ENCODE measurements at places on chromosomes 3 and 15.

DNA sequence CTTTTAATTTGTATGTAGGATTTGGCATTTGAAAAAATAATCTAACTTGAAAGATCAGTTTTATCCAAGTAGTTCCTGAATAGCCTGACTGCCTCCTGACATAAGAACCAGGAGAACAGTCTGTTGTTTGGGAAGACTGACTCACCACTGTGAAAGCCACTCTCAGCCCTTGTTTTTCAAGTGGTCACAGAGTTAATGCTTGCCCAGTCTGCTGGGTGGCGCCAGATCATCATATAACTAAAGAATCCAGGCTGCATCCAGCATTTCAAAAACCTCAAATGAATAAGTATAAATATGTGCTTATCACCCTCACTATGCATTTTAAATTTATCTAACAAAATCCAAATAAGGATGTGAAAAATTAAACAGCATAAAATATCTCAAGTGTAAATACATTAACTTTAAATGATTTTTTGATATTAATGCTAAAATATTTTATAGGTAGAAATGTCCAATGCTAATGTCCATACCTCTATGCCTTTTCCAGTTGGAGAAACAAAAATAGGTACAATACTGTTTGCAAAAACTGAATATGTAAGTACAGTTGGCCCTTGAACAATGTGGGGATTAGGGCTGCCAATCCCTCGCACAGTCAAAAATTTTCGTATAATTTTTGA lies 26.9 kb upstream of the ZBBX start:
- DNase-seq: no peak

GRCh38 chr3:100706365-100706764 lies 2.9 kb upstream of the TFG start:
- DNase-seq: no peak

DNA sequence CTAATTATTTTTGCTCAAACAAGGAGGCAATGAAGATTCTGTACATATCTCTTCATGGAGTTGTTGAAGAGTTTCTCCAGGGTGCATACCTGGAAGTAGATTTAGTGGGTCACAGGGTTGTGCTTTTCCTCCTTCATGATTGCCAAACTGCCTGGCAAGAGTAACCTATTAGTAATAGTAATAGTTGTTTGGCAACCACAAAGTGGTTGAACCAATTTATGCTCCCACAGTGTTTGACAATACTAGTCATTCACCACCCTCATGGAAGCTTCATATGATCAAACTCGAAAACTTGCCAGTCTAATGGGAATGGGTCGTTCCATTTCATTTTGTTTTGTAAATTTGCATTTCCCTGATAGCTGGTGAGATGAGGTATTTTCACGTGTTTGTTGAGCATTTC lies 57.8 kb downstream of the TLE3 start:
- no peak for DNase-seq

DNA sequence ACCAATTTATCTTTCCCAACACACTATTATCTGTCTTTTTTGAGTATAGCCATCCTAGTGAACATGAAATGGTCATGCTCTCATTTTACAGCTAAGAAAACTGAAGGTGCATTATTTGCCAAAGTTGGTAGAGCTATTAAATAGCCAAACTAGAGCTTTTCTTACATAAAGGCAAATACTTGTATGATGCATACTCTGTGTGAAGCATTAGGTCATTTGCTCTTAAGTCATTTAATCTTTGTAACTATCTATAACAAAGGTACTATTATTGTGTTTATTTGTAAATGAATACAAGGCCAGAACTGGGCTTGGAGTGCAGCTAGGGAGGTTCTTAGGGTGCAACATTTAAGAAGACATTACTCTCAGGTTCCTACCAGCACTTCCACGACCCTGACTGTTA lies 123.7 kb downstream of the THSD4 start:
- DNase-seq: no peak

DNA sequence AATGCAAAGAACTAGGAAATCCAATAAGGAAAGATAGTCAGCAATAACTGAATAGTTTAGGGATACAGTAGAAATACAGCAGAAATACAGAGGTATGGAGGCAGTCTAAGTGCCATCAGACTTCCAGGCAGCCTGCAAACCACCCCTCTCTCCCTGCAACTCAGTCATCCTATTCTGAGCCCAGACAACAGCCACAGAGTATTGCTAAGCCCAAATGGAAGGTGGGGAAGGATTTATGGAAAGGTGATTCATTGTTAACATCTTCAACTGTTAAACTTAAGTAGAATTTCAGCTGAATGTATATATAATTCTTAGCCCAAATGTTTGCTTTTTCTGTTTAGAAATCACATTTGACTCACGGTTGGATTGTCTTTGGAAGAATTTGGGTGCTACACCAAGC lies 300.4 kb downstream of the RBMS3 start:
- no peak for DNase-seq

- no peak for DNase-seq
Observed at GRCh38 chr15:81280696-81281455, 43.1 kb downstream of the STARD5 start.

DNA sequence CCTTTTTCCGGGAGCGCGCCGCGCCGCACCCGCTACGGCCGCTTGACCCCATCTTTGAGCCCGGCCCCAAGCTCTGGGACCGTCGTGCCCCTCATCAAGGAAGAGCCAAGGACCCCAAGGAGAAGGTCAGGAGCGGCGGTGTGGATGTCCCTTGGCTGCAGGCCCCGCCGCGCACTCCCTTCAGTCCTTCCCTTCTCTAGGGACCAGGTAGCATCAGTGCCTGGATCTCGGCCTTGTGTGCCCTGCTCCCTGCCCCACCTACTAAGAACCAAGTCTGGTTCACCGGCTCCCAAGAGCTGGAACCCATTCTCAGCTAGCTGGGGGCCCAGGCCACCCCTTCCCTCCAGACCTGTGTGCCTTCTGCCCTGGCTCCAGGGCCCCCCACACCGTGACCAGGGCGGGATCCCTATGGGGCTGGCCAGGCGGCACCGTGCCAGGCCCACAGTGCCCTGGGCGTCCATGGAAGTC lies 69.3 kb upstream of the CGNL1 start:
- no peak for DNase-seq

- no peak for DNase-seq
Observed at GRCh38 chr3:169661361-169662131, 2.0 kb downstream of the MECOM start.

DNA sequence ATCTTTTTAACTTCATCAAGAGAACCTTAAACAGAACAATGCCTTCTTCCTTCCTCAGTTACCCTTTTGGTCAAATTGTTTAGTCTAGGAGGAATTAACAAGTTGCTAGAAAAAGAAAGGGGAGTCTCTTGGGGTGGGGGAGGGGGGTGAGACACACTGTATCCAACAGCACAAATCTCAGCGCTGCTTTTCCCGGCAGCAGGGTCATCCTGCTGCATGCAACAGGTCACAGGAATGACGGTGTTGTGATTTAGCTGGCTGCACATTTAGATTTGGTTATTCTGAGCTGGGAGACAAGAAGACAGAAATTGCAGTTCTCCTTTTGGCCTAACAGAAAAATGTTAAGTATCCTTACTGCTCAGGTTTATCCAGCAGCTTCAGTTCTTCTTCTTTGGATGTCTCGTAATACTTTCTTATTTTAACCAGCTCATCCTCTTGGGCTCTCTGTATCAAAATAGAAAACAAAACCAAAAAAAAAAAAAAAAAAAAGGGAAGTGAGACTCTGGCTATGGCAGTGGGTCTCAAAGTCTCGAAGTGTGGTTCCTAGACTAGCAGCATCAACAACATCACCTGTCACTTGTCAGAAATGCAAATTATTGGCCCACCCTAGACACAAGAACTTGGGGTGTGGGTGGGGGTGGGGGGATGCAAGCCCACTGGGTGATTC lies 190.5 kb downstream of the GREM1 start:
- no peak for DNase-seq

DNA sequence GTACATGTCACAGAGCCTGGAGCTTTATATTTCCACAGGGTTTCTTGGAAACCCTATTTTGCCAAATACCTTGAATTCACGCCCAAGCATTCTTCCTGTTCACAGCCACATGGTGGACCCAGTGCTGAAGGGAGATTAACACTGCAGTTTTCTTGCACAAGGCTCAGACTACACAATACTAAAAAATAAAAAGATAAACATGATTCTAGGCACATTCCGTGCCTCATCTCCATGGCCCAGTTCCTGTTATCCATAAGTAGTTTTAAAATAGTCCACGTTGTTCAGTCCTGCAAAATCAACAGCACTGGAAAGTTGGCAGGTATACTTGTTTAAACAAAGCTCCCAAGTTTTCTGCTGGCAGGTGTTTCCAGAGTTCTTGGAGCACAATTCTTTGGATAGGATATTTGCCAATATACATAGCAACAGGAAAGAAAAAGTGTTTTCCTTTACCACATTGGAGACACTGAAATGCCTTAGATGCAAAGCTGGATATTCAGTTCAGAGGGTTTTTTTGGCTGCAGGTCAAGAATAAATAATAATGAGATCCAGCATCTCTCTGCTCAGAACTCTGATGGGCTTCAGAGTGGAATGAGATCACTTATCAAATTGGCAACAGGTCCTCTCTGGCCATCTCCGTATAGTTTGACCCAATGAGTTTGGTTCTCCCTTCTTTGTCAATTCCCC lies 88.1 kb upstream of the TGFBR2 start:
- no peak for DNase-seq

- DNase-seq: no peak
Observed at GRCh38 chr3:64022451-64023186, 675 bp downstream of the PSMD6 start.

DNA sequence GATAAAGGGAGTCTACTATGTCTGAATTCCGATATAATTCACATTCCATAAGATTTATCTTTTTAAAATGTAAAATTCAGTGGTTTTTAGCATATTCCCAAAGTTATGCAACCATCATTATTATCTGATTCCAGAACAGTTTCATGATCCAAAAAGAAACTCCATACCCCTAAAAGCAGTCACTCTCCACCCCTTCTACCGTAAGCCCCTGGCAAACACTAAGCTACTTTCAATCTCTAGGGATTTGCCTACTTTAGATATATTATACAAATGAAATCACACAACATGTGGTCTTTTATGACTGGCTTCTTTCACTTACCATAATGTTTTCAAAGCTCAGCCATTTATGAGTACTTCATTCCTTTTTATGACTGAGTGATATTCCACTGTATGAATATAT lies 65.6 kb downstream of the TMEM212 start:
- no peak for DNase-seq

GRCh38 chr3:69239063-69239462 lies 116.7 kb upstream of the LMOD3 start:
- no peak for DNase-seq

DNA sequence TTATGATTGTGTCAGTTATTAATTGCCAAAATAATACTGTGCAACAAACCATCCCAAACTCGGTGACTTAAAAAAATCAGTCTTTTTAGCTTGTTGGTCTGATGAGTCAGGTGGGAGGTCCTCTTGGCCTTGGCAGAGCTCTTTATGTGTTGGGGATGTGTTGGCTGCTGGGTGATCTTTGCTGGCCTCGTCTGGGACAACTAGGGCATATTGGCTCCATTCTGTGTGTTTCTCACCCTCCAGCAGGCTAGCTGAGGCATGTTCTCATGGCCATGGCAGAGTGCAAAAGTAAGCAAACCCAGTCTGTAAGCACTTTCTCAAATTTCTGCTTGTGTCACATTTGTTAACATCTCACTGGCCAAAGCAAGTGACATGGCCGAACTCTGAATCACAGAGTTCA lies 251.6 kb downstream of the RPLP1 start:
- no peak for DNase-seq

DNA sequence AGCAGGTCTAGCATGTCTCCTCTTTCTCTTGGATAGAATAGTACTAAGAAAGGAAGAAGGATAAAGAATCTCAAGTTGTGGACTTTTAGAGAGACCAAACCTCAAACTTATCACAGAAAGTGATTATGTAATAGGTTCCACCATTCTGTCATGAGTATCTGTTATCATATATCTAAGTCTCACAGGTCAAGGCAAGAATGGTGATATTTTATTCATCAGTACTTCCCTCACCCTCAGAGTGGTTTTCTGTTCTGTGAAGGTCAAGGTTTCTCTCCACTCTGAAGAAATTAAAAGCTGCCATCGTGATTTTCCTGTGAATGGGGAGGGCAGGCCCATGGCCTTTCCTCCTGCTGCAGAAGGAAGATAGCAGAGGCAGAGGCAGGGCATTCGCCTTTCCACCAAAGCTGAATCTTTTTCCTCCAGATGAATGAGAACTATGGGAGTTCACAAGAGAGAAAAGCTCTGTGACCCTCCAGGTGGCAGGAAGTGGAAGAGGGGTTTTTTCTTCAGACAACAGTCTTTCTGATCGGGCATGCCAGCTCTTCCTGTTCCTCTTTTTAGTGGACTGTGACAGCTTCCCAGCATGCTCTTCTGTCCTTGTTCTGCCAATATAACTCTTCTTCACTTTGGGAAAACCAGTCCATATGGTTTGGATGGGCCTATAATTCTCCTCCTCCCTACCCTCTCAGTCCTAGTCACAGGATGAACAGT lies 37.1 kb upstream of the CCK start:
- DNase-seq: no peak
